ENCODE measurements at places on chromosomes 1 and 21. TPM values are rescaled to one million over a fixed set of nuclear protein-coding genes. Genes with fewer than 3 reads are reported as not detected.

The ESPN gene
- not detected for total RNA-seq

The SAMD11 gene
- 434 TPM for total RNA-seq

The HSF2BP gene
- 5.3 TPM for total RNA-seq

The OR6N1 gene
- not detected for total RNA-seq

The RAB42 gene
- not detected for total RNA-seq

The PCP4L1 gene
- not detected for total RNA-seq

The CLEC20A gene
- not detected for total RNA-seq

The RPL5 gene
- total RNA-seq: 3,226 TPM

The NHLH2 gene
- not detected for total RNA-seq

The PLA2G2C gene
- total RNA-seq: not detected

The LCE1B gene
- total RNA-seq: not detected

The DPYD gene
- total RNA-seq: not detected

The LCE2B gene
- not detected for total RNA-seq

The FCRL6 gene
- not detected for total RNA-seq

The ADCY10 gene
- not detected for total RNA-seq

The ILDR2 gene
- 0.86 TPM for total RNA-seq

The GBP5 gene
- not detected for total RNA-seq

The TBX19 gene
- total RNA-seq: 0.07 TPM

The NBPF6 gene
- not detected for total RNA-seq

The DEGS1 gene
- 306 TPM for total RNA-seq

The CBS gene
- total RNA-seq: 54.7 TPM

The NDUFV3 gene
- total RNA-seq: 45.5 TPM

The FCAMR gene
- not detected for total RNA-seq

The RNF186 gene
- total RNA-seq: not detected

The OR2L13 gene
- not detected for total RNA-seq
